Activated CD4-positive, alpha-beta memory T cell treated with anti-CD3 and anti-CD28 coated beads for 36 hours (primary cell): ENCODE measurements at places on chromosomes 16 and 17. TPM values are rescaled to one million over a fixed set of nuclear protein-coding genes. Genes with fewer than 3 reads are reported as not detected.

Gene ATF7IP2
- 14.7 TPM for total RNA-seq

Gene CLEC19A
- not detected for total RNA-seq

Gene KRTAP4-4
- total RNA-seq, result not detected

Gene GSG1L
- total RNA-seq, result 0.26 TPM

Gene MMP25
- 2.2 TPM for total RNA-seq
